ENCODE measurements at places on chromosomes 3 and 15.

DNA sequence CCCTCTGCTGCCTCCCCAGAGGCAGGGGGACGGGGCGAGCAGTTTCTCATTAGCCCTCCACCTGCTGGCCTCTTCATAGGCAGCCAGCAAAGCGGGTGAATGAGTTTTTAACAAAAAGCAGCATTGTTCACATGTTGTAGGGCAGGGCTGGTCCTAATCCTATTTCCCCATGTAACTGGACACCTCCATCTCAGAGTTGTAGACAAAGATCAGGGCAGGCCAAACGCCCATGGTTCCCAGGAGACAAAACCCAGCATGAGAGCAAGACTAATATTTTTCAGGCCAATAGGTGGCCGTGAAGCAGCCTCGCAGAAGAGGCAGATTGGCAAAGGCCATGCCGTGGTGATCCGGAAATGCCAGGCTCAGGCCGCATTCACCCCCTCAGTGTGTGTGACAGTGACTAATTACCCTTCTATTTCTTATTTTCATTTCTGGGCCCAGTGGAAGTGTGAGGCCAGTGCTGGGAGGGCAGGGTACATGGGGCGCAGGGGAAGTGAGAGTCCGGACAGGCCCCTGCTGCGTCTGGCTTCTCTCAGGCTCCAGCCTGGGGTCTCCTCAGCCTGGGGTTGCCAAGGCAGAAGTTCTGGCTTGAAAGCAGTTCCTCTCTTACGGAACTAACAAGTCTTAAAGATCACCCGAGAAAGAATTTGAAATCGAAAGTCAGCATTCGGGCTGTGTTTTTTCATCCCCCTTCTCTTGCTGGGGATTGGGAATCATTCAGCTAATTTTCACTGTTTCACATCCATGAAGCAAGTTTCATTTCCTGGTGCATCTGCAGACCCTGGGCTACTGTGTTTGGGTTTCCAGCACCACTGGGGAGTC lies 64.8 kb downstream of the BOC start:
- DNase-seq, result no peak

DNA sequence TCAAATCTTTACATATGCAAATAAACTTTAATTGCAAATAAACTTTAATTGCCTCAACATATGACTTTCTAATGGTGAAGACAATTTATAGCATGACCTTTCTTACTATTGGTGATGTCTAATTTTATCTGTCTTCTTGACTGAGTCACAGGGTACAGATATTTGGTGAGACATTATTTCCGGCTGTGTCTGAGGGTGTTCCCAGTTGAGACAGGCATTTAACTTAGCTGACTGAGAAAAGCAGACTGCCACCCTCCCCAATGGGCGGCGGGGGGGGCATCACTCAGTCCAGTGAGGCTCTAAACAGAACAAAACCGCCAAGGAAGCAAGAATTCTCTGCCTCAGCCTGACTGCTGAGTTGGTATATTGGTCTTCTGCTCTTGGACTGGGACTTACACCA lies 160.0 kb downstream of the TBL1XR1 start:
- no peak for DNase-seq

DNA sequence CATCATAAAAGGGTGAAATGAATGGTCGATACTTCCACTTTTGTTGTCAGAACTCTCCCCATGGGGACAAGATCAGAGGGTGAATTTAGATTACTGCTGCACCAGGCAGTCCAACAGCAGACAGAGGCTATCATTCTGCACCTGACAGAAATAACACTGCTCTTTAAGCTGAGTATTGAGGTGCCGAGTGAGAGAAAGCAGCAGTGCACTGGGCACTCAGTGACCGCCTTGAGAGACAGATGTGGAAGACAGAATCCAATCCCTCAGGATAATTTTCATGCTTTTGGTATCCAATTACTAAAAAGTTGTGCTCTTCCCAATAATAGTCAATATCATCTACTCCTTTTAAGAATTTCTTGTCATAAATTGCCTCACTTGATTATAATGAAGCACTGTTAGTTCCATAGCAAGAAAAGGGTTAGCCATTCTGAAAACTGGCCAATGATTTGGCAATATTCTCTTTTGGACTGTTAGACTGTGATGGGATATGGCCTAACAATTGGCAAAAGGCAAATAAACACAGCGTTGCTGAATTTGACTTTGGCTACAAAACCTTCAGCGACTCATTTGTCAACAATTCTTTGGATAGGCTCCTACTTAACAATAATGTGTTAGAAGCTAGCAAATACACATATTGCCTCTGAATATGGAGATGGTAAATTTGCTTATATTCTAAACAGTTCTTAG lies 5.5 kb downstream of the FGF7 start:
- no peak for DNase-seq

DNA sequence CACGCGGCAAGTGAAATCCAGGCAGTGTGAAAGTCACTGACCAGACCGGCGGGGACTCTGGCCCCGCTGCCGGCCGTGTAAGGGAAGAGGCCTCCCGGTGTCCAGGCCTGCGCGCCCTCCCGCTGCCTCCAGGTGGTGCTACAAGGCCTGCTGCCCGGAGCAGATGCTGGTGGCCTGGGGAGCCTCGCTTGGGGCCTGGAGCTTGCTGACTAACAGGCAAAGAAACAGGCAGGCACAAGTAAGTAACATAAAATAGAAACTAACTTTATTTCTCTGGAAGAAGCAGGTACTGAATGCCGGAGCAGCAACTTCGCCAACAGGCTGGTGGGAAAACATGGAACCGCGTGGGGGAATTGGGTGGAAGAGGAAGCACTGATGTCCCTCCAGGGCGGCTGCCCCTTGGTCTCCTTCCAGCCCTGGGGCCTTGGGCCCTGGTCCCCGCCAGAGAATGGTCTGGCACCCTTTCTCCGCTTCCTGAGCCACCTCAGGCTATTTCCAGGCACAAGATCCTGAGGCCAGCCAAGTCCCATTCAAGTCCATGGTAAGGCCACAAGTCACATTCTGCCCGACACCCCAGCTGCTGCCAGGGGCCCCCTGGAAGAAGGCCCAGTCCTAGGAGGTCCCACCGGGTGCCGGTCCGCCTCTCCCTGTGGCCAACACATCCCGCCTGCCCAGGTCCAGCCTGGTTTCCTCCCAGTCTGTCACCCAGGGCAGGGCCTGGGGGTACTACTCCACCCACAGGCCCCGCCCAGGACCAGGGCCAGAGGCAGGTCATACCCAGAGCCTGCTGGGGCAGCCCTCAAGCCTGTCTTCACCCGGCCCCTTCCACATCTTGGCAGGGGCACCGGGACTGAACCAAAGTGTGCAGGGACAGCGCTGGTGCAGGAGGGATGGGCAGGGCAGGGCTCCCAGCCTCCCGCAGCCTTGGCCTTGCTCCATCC lies 45.0 kb downstream of the TNK2 start:
- DNase-seq, result peak; percentile 42

- DNase-seq, result no peak
Observed at GRCh38 chr15:101686718-101687117, 34.5 kb upstream of the TM2D3 start.

DNA sequence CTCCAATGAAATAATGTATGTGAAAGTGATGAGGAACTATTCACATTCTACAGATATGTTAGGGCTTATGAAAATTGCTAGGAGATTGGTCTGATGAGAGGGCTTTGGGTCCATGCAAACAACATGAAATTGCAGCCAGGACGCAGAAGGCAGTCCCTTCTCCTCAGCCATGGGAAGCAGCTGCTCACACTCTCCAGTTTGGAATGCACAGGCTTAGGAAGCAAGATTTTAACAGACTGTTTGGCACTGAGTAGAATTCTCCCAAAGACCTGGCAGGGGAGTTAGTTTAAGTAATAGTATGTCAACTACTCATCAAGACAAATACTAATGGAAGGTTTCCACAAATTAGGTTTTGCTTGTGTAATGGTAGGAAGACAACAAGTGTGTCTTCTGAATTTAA lies 500.7 kb upstream of the ARRDC4 start:
- no peak for DNase-seq

DNA sequence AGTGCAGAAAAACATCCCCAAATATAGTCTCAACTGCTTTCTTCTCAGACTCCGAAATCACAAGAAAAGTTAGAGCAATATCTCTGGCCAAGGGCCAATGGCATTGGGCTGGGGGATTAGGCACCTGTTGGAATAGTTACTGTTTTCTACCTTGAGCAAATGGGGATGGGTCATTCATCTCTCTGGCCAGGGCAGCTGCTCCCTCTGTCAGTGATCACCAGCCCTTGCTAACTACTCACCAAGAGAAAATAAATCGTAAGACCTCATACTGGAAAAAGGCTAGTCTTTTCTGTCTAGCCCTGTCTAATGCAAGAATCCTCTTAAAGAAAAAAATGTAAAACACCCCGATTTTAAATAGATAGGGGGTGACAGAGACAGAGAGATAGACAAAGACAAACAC lies 10.9 kb downstream of the CERS3 start:
- no peak for DNase-seq

GRCh38 chr3:41940393-41940792 lies 21.5 kb downstream of the ULK4 start:
- DNase-seq, result no peak

- no peak for DNase-seq
Observed at GRCh38 chr3:12399226-12399625, 85.1 kb upstream of the TSEN2 start.

- DNase-seq, result peak; percentile 81
Observed at GRCh38 chr3:69197922-69198530, 75.6 kb upstream of the LMOD3 start.

DNA sequence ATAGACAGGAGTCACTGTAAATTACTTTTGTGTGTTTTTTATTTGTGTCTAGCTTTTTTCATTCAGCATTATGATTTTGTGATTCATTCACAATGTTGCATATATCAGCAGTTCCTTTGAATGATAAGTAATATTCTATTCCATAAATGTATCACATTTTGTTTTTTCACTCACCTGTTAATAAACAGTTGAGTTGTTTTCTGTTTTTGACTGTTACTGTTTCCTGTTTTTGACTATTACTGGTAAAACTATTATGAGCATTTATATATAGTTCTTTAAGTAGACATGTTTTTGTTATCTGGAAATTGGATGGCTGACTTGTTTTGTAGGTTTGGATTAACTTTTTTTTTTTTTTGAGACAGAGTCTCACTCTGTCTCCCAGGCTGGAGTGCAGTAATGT lies 138.4 kb downstream of the RSRC1 start:
- no peak for DNase-seq

- no peak for DNase-seq
Observed at GRCh38 chr3:111045564-111045963, 26.1 kb upstream of the NECTIN3 start.

DNA sequence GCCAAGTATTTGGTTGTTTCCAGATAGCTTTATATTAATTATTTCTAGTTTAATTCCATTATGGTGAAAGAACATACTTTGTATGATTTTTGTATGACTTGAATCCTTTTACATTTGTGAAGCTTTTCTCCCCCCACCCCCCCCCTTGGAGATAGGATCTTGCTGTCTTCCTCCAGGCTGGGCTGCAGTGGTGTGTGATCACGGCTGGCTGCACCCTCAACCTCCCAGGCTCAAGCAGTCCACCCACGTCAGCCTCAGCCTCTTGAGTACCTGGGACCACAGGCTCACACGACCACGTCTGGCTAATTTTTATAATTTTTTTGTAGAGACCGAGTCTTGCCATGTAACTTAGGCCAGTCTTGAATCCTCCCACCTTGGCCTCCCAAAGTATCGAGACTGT lies 29.5 kb downstream of the ARL8B start:
- DNase-seq, result no peak

GRCh38 chr3:120604382-120604781 lies 8.2 kb downstream of the NDUFB4 start:
- DNase-seq, result no peak

DNA sequence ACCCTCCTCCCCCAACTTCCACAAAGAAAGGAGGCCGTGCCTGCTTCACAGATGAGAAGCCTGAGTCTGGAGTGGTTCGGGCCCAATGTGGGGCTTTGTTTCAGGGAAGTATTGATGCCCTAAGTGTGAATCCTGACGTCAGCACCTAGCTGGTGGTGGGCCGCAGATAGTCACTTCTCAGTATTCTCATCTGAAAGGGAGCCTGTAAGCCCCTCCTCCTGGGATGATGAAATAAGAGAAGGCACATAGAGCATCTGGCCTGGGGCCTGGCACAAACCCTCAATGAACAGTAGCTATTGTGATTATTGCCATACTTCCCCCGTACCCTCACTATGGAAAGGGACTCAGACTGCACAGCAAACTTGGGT lies 24.8 kb downstream of the LINGO1 start:
- no peak for DNase-seq

- no peak for DNase-seq
Observed at GRCh38 chr3:49238274-49239127, 38.5 kb downstream of the C3orf62 start.

DNA sequence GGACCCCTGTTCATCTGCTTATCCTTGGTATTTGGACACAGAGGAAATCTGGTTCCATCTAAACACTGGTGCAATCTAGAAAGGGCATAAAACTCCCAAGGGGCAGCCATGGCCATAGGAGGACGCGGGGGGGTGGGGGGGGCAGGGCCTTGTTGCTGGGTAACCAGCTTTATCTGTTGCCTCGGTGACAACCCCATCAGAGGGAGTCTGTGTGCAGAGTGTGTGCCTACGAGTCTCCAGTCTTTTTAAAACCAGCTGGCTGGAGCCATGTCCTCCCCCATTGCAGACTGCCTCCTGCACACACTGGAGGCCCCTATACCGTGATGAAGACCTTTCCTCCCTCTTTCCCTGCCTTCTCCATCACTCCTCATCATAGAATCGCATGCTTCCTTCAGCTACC lies 26.4 kb upstream of the CORO2B start:
- no peak for DNase-seq

- no peak for DNase-seq
Observed at GRCh38 chr3:62835554-62836236, 39.5 kb downstream of the CADPS start.

- DNase-seq, result peak; percentile 60
Observed at GRCh38 chr15:42059661-42060476, 34.5 kb downstream of the PLA2G4D start.

- no peak for DNase-seq
Observed at GRCh38 chr15:80491163-80491847, 87.1 kb downstream of the ARNT2 start.

DNA sequence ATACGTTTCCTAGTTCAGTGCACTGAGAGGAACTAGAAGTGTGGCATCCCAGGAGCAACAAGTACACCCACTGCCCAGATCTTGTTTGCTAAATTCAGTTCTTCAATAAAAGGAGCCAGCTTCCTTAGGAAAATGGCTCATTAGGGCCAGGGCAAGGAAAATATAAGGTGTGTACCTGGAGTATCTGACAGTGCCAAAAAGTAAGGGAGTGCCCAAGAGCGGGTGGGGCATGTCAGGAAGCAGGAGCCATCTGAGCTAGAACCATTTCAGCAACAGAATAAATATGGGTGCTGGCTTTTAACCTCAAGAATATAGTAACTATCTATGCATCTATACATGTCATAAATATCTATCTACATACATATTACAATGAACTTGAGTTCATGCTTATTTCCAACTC lies 44.1 kb downstream of the SLC41A3 start:
- no peak for DNase-seq

- no peak for DNase-seq
Observed at GRCh38 chr15:59420986-59421618, 16.9 kb upstream of the FAM81A start.

- DNase-seq, result no peak
Observed at GRCh38 chr15:74798388-74799254, 14.0 kb upstream of the LMAN1L start.

- DNase-seq, result no peak
Observed at GRCh38 chr3:8183627-8184026, 318.0 kb upstream of the LMCD1 start.

- DNase-seq, result no peak
Observed at GRCh38 chr3:65873028-65873427, 165.7 kb downstream of the MAGI1 start.
